RCC 7860 (cell line): ENCODE measurements at places on chromosomes 12 and 14.
A peak's percentile ranks its signal among the peaks of the same experiment; 100 is the strongest.

DNA sequence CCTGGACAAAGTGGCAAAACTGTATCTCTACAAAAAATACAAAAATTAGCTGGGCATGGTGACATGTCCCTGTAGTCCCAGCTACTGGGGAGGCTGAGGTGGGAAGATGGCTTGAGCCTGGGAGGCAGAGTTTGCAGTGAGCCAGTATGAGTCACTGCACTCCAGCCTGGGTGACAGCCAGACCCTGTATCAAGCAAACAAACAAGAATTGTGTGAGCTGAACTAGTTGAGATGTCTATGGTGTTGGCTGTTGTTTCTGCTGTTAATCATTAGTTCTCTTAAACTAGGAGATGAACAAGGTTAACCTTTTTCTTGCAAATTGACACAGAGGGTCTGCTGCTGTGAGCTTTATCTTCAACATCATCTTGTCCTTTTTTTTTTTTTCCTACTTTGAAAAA, 23.6 kb downstream of the RASSF3 start:
- peak; percentile 64 for DNase-seq

DNA sequence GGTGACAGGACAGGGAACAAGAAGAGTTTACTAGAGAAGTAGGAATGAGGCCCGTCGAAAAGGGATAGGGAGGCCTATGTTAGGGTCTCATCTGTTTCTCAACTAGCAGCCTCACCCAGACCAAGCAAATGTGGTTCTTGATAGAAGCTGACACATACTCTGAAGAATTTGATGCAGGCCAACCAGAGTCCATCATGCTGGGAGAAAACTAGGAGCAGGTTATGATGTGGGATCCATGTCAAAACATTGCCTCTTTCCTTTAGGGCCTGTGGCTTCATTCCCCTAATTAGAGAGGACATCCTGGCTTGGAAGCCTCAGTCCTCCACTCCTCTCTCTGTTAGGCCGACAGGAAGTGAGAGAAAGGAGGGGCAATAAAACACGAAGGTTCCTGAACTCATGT, 122.8 kb downstream of the NTF3 start:
- DNase-seq = no peak

DNA sequence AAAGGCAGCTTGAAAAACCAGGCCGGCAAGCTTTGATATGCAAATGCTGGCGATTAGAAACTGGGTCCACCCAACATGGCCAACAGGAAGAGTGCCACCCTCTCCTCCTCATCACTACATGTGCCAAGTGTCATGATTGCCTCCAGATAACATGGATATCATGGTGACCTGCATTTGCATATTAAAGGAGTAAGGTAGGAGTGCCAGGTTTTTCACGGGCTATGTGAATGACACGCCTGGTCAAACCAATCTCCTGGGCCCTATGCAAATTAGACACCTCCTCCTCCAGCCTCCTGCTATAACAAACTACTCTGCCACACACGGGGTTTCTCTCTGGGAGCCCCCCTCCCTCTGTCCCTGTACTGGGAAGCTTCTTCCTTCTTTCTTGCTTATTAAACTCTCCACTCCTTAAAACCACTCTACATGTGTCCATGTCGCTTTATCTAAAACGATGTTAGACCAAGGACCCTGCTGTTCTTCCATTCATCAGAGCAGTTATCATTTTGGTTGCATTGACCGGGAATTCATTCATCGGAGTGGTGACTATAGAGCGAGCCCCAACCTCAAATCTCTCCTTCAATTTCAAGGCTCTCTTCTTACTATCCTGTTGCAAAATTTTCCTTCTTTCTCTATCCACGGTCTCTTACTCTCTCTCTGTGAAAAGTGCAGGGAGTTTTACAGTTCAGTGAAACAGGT, 27.5 kb downstream of the APOBEC1 start:
- DNase-seq = no peak

DNA sequence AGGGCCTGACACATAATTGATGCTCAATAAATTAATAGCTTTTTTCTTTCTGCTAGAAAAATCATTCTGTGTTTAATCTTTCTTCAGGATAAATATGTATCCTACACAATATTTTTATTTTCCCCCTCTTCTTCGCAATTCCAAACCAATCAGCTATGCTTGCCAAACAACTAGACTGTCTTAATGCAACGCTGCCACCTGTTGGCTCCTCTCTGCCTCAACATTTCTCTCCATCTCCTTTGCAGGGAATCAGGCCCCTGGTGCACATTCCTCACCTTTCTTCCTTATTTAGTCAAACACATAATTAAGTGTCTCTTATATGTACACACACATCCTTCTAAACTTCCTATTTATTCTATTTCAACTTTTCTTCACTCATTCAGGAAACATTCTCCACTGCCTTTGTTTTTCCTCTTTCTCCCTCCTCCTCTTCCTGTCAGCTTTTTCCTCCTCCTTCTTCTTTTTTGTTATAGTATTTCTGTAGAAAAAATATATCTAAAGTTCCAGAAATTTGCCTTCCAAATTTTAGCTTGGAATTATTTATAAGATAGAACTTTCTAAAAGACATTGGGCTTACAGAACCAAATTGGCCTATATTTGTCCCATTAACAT, 406.0 kb downstream of the PRKD1 start:
- no peak for DNase-seq
